ENCODE measurements at places on chromosomes 7 and 10.

GRCh38 chr7:115230882-115231571 is 309.1 kb downstream of the MDFIC start:
- DNase-seq, result no peak

GRCh38 chr7:121954803-121955202 is 81.8 kb downstream of the PTPRZ1 start:
- no peak for DNase-seq

- DNase-seq, result no peak
Observed at GRCh38 chr10:18252086-18252485, 111.9 kb downstream of the CACNB2 start.

DNA sequence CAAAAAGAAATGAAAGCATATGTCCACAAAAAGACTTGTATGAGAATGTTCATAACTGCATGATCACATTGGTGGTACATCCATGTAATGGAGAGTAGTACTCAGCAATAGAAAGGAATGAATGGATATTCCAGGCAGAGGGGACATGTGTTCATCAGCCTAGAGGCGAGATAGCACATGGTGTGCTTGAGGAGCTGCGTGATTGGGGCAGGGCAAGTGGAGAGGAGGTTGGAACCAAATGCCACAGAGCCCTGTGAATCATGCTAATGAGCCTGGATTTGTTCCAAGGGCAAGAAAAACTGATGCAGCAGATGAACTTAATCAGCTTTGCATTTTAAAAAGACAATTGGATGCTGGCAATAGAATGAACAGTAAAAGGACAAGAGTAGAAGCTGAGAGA is 73.3 kb downstream of the C10orf90 start:
- DNase-seq, result no peak

DNA sequence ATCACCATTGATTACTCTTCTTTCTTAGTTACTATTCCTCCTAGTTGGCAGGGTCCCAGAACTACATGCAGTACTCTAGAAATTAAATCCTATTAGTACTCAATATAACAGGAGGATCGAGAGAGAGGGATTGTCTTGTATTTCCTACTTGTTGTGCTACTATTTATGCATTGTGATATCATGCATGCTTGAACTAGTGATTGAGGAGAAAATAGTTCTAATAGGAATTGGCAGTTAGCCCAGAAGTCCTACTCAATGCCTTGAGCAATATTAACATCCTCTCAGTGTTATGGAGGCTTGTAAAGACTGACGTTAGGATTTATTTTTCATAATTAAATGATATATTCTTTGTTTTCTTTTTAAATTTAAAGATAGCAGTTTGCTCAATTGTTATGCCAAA is 67.4 kb downstream of the FOXP2 start:
- no peak for DNase-seq

DNA sequence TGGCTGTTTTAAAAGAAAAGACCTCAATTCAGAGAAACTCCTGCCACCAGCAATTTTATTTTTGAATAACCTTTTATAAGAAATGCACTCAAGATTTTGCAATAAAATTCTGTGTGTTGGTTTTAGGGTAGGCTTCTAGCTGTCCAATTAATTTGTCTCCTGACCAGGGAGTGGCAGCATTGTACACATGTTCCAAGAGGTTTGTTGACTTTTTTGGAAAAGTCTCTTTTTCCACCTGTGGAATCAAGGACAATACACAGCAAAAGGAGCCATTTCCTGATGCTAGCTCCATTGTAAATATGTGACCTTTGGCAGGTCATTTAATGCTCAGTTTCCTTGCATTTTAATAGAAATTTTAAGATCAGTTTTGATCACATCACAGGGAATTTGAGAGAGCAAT is 1.8 kb downstream of the GIMAP5 start:
- DNase-seq, result no peak

GRCh38 chr7:87216701-87217508 is 2.6 kb downstream of the TMEM243 start:
- DNase-seq, result no peak

DNA sequence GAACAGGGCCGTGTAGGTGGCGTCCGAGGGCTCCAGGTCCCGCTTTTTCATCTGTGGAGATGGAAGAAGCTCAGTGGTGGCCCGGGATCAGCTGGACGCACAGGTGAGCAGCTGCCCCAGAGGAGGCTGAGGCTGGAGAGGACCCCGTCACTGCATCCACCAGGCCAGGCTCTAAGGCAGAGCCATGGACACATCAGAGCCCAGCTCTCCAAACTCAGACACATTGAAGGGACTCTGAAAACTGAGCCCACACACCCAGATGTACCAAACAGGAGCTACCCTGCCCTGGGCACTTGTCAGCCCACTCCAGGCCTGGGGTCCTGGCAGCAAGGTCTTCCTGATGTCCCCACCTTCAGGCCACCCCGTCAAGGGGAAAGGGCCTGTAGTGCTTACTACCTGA is 8.8 kb downstream of the PTCD1 start:
- DNase-seq, result no peak

DNA sequence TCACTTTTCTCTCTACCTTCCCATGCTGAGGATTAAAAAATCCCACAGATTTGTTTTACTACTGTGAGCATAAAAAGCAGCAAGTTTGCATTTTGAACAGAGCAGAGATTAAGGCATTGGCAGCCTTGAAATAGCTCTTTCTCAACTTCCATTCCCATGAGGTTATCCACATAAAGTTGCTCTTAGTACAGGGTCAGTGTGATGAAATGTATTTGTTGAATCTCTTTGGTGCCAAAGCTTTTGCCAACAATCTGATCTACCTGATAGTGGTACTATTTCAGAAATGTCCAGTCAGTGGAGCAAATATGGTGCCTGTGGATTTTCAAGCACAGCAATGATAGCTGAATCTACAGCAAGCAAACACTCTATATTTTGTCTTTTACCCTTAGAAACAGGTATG is 254.8 kb downstream of the INHBA start:
- no peak for DNase-seq

GRCh38 chr10:77744245-77744644 is 106.6 kb upstream of the KCNMA1 start:
- DNase-seq, result no peak

- DNase-seq, result peak; percentile 77
Observed at GRCh38 chr7:106071356-106071998, 40.6 kb downstream of the SYPL1 start.

GRCh38 chr7:132830941-132831340 is 250.9 kb downstream of the CHCHD3 start:
- DNase-seq, result no peak

DNA sequence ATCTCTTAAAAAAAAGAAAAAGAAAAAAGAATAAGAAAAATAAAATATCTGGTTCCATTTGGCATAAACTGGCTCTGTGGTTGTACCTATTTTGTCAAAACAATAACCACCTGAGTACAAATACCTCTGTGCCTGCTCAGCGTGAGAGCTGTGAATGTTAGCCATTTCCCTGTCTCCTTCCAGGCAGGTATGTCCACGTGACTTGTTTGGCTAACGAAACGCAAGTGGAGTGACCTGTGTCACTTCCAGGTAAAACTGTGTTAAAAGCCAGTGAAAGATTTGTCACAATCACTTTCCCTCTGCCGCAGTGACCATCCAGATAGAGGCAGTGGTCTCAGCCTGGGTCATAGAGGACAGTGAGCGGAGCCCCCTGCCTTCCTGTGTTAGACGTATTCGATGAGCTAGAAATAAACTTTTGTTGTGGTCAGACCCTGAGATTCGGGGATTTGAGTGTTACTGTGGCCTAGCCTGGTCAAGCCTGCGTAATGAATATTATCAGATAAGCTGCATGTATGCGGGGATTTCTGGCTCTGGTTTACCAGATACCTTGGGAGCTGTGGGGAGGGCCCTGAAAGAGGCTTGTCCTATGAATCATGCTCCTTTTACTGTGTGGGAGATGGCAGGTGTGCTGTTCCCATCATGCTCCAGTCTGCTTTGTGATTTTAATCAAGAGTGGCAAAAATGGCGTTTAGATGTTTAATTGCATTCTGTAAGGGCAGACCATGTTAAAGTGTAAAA is 3.8 kb downstream of the PTER start:
- DNase-seq, result no peak

Data from osteocyte (in vitro differentiated cells).